ENCODE measurements at places on chromosomes 3 and 15. TPM values are rescaled to one million over a fixed set of nuclear protein-coding genes. Genes with fewer than 3 reads are reported as not detected.

DNA sequence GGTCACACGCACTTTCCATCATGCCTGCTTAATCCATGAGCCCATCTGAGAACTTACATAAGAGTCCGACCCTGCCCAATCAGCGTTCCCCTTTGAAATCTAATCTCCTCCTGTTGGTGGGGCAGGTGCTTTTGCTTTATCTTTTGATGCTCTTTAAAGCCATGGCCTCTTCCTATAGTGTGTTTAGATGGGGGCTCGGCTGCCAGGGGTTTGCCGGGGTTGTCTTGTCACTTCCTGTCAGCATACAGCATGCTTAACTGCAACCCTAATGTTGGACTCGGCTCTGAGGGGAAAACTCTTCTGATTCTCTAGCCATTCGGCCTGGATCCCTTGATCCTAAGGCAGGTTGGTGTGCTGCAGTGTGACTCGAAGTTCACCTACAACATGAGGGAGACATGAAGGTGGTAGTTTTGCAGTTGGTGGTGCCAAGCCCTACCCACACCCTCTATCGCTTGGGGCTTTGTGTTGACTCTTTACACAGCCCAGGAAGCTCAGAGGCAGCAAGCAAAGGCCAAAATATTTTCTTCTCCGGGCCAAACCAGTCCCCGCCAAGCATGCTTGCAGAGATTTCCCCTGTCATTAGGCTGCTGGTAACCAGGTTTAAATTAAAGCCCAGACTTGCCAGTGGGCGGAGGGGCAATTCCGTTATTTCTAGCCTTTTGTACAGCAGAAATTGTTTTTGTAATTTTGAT, 218.7 kb downstream of the FEZF2 start:
- DNase-seq = no peak
- H3K4me1 ChIP-seq = no peaks in the 10 kb centered on the region
- H3K4me3 ChIP-seq = no peak overlapping the region
- no peaks in the 10 kb centered on the region for H3K27me3 ChIP-seq
- H3K27ac ChIP-seq = no peak overlapping the region

DNA sequence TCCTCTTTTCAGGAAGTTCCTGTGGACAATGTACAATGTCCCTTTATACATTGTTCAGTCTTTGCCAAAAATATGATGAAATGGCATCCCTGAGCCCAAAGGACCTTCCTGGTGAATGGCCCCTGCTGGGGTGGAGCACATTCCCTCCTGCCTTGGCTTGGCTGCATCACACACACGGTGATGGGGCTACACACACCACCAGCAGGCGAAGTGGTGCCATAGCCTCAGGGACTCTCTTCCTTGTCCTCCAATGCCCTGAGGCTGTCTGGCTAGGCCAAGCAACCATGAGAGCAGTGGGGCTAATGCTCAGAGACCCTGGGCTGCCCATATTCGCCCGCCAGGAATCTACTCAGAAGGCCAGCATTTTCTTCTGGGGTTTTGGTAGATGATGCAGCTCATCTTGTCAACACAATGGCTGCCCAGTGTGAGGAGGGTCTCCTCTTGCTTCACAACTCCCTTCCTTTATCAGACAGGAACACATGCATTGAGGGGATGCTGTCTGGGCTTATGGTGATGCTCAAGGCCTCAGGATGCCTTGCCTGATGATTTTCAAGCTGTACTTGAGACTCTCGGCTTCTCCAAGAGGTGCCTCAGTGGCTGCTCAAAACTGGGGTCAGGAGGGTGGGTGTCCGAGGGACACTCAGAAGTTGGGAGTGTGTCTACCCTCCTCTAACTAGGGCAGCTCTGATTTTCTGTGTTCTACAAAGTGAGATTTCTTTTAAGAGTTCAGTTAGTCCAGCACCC, 40.9 kb upstream of the EPHB1 start:
- no peak overlapping the region for H3K4me3 ChIP-seq
- H3K4me1 ChIP-seq = no peaks in the 10 kb centered on the region
- no peaks in the 10 kb centered on the region for H3K36me3 ChIP-seq
- H3K27ac ChIP-seq = no peak overlapping the region
- DNase-seq = no peak

- peaks cover 38% of the 10 kb centered on the region for H3K27me3 ChIP-seq
- no peak overlapping the region for H3K4me3 ChIP-seq
- H3K4me1 ChIP-seq = no peaks in the 10 kb centered on the region
- no peak overlapping the region for H3K27ac ChIP-seq
- no peaks in the 10 kb centered on the region for H3K36me3 ChIP-seq
- DNase-seq = no peak
Measured at GRCh38 chr15:59437142-59437816, 707 bp upstream of the FAM81A start.

DNA sequence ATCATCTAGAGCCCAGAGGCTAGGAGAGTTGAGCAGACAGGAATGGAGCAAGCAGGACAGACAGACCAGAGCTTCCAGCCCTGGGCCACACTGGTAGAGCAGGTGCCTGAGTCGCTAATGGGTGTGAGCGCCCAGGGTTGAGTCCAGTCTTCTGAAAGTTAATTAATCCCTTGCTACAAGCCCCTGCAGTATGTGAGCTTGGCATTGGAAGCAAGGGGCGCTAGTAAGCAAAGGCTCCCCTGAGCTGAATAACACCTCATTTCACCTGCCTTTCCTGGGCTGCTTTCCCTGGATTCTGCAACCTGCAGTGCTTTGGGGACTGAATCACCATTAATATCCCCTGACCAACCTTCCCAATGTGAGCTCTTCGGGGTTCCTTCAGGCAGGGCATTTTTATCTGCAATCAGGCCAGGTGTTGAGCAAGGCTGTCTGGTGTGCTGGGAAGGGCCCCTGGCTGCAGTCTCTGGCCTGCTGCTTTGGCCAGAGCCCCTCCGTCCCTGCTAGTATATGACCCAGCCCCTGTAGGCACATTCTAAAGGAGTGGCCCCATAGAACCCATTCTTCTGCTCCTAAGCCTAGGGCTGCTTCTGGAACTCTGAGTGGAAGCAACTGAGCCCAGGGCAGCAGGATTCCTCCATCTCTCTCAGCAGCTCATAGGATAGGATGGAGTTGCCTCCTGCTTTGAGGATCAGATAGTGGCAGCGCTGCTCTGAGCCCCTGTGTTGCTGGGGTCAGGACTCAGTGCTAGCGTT, 45.1 kb upstream of the EPHB1 start:
- no peaks in the 10 kb centered on the region for H3K36me3 ChIP-seq
- DNase-seq = no peak
- no peak overlapping the region for H3K27ac ChIP-seq
- no peaks in the 10 kb centered on the region for H3K27me3 ChIP-seq

DNA sequence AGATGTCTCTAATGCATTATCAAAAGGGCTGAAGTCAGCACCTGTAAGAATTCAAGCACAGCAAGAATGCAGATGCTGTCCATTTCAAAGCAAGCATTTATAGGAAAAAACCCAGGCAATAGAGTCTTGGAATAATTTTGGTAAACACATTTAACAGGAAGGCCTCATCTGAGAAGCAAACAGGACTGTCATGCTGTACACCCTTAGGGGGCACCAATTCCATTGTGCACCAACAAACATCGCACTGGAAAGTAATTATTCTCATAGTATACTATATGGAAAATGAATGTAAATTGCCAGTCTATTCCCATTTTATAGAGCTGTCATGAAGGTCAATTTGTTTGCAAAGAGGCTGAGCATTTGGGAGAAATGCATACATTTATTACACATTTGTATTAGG, 247.3 kb upstream of the SUCLG2 start:
- no peak for DNase-seq
- H3K27ac ChIP-seq = no peak overlapping the region
- no peak overlapping the region for H3K4me3 ChIP-seq
- no peaks in the 10 kb centered on the region for H3K36me3 ChIP-seq

DNA sequence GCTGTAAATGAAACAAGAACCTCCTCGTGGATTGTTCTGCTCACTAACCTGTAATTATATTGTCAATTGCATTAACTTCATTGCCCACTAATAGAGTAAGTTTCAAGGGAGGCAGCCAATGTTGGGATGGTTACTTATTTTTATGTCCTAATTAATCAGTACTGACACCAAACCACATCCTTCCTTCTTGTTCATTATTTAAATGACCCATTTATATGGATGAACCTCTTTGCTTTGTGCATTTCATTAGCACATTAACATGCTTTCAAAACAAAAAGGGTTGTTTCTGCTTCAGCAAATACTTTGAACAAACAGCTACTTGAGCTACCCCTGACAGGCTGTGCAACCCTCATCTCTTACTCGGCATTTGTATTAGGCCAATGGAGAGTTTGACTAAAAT, 374.2 kb downstream of the MECOM start:
- no peaks in the 10 kb centered on the region for H3K4me1 ChIP-seq
- no peak overlapping the region for H3K4me3 ChIP-seq
- H3K27me3 ChIP-seq = peaks cover 5% of the 10 kb centered on the region
- no peaks in the 10 kb centered on the region for H3K36me3 ChIP-seq
- H3K27ac ChIP-seq = no peak overlapping the region
- no peak for DNase-seq

Gene SYNPR
- total RNA-seq = not detected

GRCh38 chr3:9875448-9875847, 4.6 kb downstream of the CIDEC start:
- no peak overlapping the region for H3K27ac ChIP-seq
- peaks cover 9% of the 10 kb centered on the region for H3K4me1 ChIP-seq
- no peak for DNase-seq

DNA sequence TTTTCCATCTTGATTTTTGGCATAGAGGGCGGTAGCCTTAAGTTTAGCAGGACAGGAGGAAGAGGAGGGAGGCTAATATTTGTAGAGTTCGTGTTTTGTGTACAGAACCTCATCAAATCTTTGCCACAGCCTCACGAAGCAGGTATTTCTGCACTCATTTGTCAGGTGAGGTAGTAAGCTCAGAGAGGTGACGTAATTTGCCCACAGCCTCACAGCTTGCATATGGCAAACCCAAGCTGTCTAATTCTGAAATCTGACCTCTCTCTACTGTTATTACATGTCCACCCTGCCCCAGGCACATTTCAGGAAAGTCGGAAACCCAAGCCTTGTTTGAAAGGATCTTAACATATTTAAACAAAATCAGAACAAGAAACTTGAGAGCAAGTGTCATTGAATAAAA, 91.1 kb upstream of the TPM1 start:
- H3K4me1 ChIP-seq = peaks cover 4% of the 10 kb centered on the region
- peaks cover 56% of the 10 kb centered on the region for H3K27me3 ChIP-seq
- H3K36me3 ChIP-seq = no peaks in the 10 kb centered on the region
- DNase-seq = no peak
- H3K27ac ChIP-seq = no peak overlapping the region
- no peak overlapping the region for H3K4me3 ChIP-seq

DNA sequence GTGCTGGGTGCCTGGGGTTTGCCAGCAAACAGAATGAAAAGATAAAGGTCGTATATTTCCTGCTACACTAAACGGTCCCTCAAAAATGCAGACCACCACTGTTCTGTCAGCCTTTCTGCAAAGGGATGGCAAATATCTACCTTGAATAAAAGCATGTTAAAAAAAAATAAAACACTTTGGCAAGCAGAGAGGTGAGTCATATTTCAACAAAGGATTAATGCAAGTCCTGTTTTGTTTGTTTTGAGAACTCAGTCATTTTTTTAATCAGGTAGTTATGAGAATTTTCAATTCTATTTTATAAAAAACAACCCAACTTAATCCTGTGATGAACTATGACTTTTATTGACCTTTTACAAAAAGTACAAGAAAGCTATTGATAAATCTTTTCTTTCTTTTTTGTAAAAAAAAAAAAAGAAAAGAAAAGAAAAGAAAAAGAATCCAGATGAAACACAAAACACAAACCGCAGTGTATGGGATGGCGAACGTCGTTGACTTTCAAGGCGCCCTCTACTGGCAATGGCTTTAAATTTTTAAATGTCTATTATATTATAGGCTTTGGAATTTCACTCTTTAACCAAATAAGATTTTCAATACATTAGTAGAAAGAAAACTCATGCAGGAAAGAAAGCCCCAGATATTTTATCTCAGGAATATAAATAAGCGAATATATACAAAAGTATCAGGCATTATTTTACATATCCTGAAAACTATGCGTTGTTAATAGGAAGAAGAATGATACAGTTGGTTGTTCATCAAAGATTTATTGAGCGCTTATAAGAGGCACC, 87.8 kb downstream of the NCEH1 start:
- no peak overlapping the region for H3K4me3 ChIP-seq
- no peak overlapping the region for H3K27ac ChIP-seq
- no peaks in the 10 kb centered on the region for H3K4me1 ChIP-seq
- no peaks in the 10 kb centered on the region for H3K36me3 ChIP-seq

- H3K36me3 ChIP-seq = no peaks in the 10 kb centered on the region
- no peak for DNase-seq
- no peak overlapping the region for H3K27ac ChIP-seq
- peaks cover 6% of the 10 kb centered on the region for H3K4me1 ChIP-seq
- H3K4me3 ChIP-seq = no peak overlapping the region
Measured at GRCh38 chr3:38473229-38473628, 19.5 kb downstream of the ACVR2B start.

Gene TRPC1
- total RNA-seq = 4.2 TPM

DNA sequence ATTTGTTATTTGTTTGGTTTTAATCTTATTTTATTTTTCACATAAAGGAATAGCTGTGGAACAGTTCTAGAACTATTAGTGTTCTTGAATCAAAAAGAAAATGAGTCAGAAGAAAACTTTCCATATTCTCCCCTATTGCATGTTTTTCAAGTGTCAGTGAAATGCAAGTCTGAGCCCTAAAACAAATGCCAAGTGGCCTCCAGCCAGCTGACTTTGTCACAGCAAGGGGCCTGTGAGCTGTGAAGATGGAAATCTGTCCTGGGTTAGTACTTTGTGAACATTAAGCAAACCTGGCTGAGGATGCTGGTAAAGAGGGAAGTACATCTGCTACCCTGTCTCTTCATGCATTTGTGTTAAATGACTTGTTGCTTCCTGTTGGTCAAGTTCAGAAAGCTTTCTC, 14.2 kb downstream of the LRRC49 start:
- H3K27me3 ChIP-seq = no peaks in the 10 kb centered on the region
- no peaks in the 10 kb centered on the region for H3K36me3 ChIP-seq
- DNase-seq = no peak
- no peak overlapping the region for H3K27ac ChIP-seq

Gene FBXO40
- not detected for total RNA-seq

GRCh38 chr15:43541785-43542184, 24.4 kb downstream of the MAP1A start:
- H3K4me1 ChIP-seq = no peaks in the 10 kb centered on the region
- 0 out of 3 replicates have a peak, but pooled peaks cover under 1% of the 10 kb centered on the region for H3K36me3 ChIP-seq
- H3K4me3 ChIP-seq = no peak overlapping the region
- no peaks in the 10 kb centered on the region for H3K27me3 ChIP-seq

DNA sequence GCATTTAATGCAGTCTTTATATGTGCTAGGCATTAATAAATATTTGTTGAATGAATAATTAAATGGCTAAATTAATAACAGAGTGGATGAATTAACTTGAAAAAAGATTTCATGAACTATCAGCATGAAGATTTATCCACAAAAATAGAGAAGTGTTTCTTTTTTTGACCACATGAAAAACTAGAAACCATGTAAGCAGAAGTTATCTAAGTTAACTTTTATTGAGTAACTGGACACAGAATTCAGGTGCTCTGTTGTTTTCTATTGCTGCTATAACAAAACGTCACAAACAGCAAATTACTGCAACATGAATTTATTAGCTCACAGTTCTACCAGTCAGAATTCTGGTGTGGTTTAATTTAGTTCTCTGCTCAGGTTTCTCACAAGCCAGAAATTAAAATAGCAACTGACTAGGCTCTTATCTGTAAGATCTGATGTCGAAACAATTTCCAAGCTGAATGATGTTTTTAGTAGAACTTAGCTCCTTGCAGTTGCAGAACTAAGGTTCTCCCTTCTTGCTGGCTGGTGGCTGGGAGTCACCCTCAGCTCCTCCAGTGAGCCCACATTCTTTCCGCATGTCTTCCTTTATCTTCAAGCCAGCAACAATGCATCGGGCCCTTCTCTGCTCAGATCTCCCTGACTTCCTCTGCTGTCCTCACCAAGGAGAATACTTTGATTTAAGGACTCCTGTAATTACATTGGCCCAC, 810.2 kb upstream of the ALCAM start:
- H3K27me3 ChIP-seq = no peaks in the 10 kb centered on the region
- H3K4me1 ChIP-seq = no peaks in the 10 kb centered on the region
- H3K27ac ChIP-seq = no peak overlapping the region
- DNase-seq = no peak
- no peak overlapping the region for H3K4me3 ChIP-seq

Gene MELTF
- 11.7 TPM for total RNA-seq

Gene WDR72
- total RNA-seq = not detected

Measured in K562 (cell line).